ENCODE measurements at places on chromosomes 13 and 19. TPM values are rescaled to one million over a fixed set of nuclear protein-coding genes. Genes with fewer than 3 reads are reported as not detected.

The PRKCG gene
- not detected for total RNA-seq

The APOE gene
- 13,191 TPM for total RNA-seq

The RAP2A gene
- total RNA-seq = 30.8 TPM

The KLF1 gene
- total RNA-seq = 0.83 TPM

DNA sequence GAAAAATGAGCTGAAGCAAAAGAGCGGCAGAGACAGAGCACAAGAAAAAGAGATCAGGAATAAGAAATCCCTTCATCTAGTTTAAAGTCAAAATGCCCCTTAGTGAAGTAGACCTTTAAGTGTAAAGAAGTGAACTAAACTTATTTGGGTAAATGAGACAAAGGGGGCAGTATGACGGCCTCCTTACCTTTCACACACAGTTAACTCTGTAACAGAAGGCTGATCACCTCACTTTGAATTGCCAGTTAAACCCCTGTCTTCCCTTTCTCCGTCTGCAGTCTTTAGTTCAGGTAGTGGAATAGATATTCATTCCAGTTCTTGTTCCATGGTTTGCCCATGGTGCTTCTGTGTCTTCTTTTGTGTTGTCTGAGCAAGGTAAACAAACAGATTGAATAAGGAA is 1029.8 kb downstream of the DIAPH3 start:
- no peaks in the 10 kb centered on the region for H3K27me3 ChIP-seq
- no peak overlapping the region for H3K4me3 ChIP-seq
- no peaks in the 10 kb centered on the region for H3K36me3 ChIP-seq

DNA sequence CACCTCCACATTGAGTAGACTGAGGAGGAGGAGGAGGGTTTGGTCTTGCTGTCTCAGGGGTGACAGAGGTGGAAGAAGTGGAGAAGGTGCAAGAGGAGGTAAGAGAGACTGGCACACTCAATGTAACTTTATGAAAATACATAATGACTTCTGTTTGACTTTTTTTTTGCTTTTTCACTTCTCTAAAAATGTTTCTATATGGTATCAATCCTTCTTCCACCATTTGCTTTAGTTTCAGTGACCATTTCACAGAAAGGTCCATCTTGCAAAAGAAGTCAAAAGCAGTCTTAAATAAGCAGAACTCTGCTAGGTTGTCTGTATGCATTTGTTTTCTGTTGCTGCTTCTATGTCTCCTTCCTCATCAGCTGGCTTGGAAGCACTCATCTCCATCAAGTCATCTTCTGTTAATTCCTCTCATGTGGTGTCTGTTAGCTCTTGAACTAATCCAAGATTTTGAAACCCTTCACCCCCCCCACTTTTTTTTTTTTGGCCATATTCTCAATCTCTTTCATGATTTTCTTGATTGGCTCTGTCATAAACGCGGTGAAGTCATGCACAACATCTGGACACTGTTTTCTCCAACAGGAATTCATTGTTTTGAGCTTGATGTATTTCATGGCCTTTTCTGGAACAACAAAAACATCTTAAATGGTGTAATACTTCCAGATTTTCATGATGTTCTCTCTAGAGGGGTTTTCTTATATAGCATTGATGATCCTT is 80.8 kb downstream of the KL start:
- H3K4me3 ChIP-seq = no peak overlapping the region
- H3K4me1 ChIP-seq = no peaks in the 10 kb centered on the region
- no peaks in the 10 kb centered on the region for H3K27me3 ChIP-seq
- H3K27ac ChIP-seq = no peak overlapping the region
- no peaks in the 10 kb centered on the region for H3K36me3 ChIP-seq
- DNase-seq = no peak

DNA sequence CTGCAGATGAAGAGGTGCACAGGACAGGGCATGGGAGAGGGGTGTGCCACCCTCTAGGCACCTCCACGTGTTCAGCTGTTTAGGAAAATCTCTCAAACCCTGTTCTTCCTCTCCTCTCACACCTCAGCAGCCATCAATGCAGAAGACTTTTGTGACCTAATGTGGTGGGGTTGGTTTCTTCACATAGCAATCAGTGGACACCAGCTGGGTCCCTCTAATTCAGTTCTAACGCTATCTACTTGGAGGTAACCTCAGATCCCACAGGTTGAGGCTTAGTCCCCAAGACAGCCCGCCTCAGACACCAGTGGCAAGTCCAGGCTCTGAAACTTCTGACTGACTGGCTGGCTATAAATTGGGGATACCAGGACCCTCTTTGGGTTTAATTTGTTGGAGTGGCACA is 69.9 kb upstream of the ANKRD10 start:
- no peaks in the 10 kb centered on the region for H3K36me3 ChIP-seq
- H3K4me3 ChIP-seq = no peak overlapping the region
- no peaks in the 10 kb centered on the region for H3K4me1 ChIP-seq
- no peak overlapping the region for H3K27ac ChIP-seq

DNA sequence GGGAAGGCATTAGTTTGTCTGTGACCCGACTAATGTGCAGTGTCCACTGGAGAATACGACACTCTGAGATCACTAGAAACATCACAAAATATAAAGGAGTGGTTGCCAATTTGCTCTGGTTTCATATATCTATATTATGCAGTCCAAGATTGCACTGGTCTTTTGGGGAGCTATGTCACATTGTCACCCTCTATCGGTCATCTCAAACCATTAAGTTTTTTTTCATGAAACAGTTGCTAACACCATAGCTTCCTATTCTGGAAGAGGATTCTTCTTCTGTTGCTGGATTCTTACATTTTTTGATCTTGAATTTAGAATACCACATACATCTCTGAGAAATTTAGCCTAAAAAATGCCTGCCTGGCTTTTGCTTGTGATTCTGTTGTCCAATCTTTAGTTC is 168.6 kb downstream of the LACC1 start:
- no peaks in the 10 kb centered on the region for H3K4me1 ChIP-seq
- H3K27ac ChIP-seq = no peak overlapping the region
- no peak overlapping the region for H3K4me3 ChIP-seq
- H3K27me3 ChIP-seq = peaks cover 5% of the 10 kb centered on the region

- peak; percentile 45 for DNase-seq
- H3K36me3 ChIP-seq = no peaks in the 10 kb centered on the region
- no peaks in the 10 kb centered on the region for H3K27me3 ChIP-seq
- H3K4me1 ChIP-seq = peaks cover 15% of the 10 kb centered on the region
Observed at GRCh38 chr19:35044317-35045117, 3.0 kb downstream of the HPN start.

GRCh38 chr13:91609353-91609752 is 210.9 kb downstream of the GPC5 start:
- DNase-seq = no peak
- H3K36me3 ChIP-seq = no peaks in the 10 kb centered on the region
- peaks cover 9% of the 10 kb centered on the region for H3K4me1 ChIP-seq
- H3K4me3 ChIP-seq = no peak overlapping the region
